ENCODE measurements at places on chromosomes 13 and 19.

DNA sequence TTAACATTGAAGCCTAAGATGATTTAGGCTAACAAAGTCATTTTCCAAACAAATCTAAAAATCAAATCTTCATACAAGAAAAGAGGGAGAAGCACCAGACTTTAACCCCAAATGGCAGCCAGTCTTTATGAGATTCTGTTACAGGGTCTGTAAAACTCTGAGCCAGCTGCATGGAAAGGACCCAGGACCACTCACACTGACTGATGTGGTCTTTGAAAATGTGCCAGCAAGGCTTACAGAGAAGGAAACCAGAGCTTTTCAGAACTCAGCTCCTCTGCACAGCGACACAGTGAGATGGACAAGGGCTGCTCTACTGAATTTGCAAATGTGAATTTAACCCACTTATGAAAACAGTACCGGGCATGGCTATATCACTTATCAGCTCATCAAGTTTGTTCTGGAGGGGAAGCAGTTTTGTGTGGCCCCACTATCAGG lies 98.8 kb upstream of the SERP2 start:
- DNase-seq = no peak

- DNase-seq = no peak
Measured at GRCh38 chr19:52176574-52176973, 5.2 kb upstream of the ZNF836 start.

DNA sequence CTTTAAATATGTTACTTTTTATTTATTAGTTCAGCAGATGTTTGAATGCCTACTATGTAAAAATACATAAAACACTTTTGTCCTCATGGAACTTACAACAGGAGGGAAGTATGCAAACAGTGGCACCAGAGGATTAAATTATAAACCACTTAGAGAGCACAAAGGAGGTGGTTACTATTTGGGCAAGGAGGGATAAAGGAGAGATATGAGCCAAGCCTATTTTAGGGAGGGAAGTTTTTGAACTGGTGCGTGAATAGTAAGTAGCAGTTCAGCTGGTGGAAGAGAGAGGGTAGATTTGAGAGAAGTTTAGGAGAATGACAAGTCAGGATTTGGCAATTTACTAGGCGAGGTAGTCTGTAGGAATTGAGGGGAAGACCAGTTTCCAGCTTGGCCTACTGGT lies 8.6 kb downstream of the AKAP11 start:
- no peak for DNase-seq

- DNase-seq = no peak
Measured at GRCh38 chr13:66829803-66830202, 400.3 kb downstream of the PCDH9 start.

- DNase-seq = no peak
Measured at GRCh38 chr19:56819166-56819565, 21.4 kb downstream of the PEG3 start.

GRCh38 chr19:44903602-44904425 lies 1.8 kb upstream of the APOE start:
- peak; percentile 82 for DNase-seq

GRCh38 chr19:18475762-18476331 lies 37.9 kb upstream of the ISYNA1 start:
- no peak for DNase-seq

DNA sequence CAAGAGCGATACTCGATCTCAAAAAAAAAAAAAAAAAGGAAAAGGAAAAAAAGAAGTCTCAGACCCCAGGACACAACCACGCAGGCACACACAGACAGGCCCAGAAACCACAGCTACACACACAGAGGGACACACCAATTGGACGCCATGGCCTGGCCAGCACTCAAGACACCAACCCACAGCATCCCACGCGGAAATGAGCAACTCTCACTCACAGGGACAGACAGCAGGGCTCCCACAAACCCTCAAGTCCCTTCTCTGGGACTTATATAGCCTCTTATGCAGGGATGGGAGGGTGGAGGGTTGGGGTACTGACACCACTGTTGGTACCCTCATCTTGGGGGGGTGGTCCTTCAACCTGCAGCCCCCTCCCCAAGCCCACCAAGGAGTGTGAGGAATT lies 5.9 kb downstream of the NOTCH3 start:
- DNase-seq = no peak

- DNase-seq = no peak
Measured at GRCh38 chr13:100890645-100891044, 216.1 kb upstream of the TMTC4 start.

Measured in D721Med (cell line).